ENCODE measurements at places on chromosomes 3 and 15.
A peak's percentile ranks its signal among the peaks of the same experiment; 100 is the strongest.

DNA sequence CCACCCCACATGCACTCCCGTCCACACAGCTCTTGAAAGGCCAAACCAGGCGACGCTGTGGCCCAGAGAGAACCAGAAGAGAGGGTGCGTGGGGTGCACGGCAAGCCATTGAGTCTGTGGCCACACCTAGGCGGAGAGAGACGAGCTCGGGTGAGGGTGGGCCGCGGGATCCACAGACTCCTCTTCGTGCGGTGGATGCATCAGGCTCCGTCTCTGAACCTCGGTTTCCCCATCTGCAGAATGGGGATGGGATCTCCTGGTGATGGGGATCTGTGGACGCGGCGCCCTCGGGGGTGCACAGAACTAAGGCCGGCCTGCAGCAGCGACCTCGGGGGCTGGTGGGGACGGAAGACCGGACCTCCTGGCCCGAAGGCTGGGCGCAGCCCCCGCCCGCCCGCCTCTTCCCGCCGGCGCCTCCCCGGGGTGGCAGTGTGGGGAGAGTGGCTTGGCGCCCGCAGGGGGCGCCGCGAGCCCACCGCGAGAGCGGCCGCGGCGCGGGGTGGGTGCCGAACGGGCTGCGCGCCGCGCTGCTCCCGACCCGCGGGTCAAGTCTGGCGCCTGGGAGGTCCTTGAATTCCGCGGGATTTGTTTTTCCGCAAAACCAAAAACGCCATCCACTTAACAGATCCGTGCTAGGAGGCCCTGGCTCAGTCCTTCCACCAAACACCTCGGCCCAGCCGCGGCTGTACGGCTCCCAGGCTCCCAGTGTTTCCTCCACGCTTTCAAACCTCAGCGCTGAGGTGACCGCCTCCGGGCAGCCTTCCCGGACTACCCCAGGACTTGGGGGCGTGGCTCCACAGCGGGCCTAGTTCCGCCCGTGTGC lies 13.2 kb upstream of the ADPGK start:
- DNase-seq: no peak

DNA sequence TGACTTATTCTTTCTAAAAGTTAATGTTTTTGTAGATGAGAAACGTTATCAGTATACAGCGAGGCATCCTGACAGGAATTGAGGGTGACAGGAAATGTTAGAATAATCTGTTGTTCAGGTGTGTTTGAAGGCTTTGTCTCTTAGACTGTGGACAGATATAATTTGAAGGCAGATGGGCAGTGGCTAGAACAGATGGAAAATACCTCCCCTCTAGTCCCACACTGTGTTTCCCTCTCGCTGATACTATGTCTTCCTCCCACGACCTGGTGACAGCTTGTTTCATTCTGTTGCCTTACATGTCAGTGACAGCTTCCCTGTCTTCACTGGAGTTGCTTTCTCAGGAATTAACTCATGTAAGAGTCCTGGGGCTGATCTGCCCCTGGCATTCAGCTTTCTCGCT lies 125.3 kb downstream of the MYRIP start:
- no peak for DNase-seq

GRCh38 chr3:190594171-190594570 lies 80.3 kb downstream of the IL1RAP start:
- DNase-seq: no peak

DNA sequence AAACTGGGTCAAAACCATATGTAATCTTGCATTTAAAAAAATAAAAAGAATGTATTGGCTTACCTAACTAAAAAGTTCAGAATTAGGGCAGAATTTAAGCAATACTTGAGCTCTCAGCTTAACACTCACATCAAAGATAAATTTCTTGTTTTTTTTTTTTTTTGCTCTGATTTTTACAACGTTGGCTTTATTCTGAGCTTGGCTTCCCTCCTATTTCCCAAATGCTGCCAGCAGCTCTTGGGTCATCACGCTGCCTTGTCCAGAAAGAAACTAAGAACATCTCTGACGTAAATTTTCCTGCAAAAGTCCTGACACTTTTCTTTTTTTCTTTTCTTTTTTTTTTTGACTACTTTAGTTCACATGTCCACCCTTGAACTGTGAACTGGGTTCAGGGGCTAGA lies 150.6 kb upstream of the TGFBR2 start:
- DNase-seq: no peak

DNA sequence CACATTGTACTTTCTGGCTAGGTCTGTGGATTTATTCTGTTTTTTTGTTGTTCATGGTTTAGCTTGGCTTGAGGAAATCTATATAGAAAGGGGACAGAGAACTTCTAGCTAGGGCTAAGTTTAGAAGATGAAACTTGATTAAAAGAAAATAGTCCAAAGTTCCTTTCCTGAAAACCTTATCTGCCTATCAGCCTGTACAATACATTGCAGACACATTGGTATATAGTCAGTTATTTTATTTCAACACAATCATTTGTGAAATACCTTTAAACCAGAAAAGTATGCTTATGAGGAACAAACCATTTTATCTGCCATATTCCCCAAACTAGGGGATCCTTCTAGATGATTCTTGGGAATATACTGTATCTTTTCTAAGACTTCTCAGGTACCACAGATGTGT lies 147.3 kb upstream of the CGNL1 start:
- DNase-seq: no peak

DNA sequence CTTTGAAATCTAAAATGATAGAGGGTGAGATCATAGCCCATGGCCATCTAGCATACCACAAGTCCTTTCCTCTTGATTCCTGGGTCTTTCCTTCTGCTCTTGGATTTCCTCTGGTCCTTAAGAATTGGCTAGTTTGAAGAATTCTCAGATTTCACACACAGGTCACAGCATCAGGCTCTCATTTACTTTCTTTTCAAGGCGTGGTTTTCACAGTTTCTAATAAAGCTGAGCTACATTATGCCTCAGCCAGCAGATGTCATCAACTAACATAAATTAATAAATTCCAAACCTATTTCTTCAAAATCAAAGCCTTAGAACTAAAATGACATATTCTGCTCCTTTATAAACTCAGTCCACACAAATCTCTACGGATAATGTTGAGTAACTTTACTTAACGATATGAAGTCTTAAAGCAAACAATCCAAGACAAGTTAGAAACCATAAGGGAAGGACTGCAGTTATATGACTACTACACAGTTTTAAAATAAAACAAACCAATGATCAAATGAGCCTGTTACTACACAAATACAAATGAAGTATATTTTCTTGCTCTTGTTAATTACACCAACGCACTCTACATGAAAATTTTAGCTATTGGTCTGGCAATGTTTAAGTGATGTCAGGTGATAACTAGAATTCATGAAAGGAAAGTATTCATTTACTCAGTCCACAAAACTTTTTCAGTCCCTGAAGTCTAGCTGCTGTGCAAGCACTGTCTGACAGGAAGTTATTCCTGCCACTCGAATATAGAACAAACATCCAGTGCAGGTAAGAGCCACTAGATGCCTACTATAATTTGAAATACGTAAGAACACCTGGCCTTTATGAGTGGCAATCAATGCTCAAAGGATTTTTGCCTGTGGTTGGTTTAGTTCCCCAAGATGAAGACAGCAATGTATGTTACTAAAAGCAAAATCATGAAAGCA lies 9.2 kb downstream of the CCDC14 start:
- peak; percentile 49 for DNase-seq

- DNase-seq: no peak
These were observed 713.5 kb upstream of the LMCD1 start for GRCh38 chr3:7787871-7788828.

DNA sequence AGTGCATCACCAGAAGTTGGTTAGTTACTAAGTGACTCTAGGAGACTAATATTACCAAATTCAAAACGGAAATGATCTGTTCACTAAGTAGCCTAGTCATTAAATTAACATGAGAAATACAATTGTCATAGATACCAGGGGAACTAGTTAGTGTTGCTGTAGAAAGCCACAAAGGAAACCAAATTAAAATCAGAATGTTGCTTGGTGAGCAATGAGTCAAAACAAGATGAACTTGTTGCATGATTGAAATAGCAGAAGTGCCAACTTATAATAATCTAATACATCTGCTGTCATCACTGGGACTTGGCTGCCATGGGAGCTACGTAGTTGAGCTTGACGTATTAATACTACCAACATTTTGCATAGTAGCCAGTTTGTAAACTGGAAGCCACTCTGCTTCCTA lies 458.1 kb downstream of the DIPK2A start:
- no peak for DNase-seq

DNA sequence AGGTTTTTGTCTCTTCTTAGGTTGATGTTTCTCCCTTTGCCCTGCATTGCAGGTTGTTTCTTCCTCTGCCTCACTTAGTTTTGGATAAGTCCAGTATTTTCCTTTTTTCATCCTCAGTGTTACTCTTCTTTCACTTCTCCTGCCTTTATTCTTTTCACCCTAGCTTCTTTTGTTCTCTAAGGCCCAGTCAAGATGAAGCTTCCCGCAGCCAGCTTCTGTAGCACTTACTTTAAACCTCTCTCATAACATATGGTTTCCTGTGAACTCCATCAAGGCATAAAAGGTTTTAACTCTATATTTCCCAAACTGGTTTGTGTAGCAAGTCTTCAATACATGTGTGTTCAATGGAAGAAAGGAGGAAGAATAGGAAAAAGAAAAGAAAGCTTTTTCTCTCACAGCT lies 54.1 kb downstream of the TP63 start:
- DNase-seq: no peak

DNA sequence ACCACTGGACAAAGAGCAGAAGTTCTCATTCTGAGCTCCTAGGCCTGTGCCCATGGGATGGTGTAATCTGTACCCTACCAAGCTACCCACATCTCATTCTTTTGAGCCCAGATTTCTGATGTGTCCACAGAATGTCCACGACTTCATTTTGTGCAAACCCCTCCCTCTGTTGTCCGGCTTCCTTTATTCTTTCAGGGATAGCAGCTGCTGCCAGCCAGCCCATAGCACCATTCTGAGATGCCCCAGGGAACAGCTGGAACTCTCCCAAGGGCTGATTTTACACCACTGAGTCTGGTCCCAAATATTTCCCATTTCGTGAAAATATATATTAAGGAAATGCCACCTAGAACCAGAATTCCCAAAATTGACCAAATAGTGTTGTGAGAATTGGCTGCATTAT lies 236.6 kb downstream of the SATB1 start:
- no peak for DNase-seq

- DNase-seq: no peak
These were observed 89.6 kb downstream of the FILIP1L start for GRCh38 chr3:100024520-100025303.

DNA sequence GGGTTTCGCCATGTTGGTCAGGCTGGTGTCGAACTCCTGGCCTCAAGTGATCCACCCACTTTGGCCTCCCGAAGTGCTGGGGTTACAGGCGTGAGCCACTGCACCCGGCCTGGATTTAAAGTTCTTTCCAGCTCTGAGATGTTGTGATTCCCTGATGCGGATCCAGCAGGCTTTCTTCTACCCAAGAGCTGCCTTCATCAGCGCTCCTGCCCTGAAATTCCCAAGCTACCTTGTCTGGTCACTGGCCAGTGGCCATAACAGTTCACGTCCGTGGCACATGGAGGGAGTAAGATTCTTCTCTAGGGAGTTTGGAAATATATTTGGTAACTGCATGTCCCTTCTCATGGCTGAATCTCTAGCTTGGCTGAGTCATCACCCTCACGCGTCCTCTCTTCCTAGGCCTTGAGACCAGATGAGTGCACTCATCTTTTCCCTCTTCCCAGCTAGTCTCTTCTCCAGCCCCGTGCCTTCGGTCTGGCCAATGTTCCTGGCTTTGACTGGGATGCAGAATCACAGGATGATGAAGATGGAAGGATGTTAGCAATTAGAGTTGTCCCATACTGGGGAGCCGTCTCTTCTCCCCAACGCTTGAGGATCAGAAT lies 29.8 kb upstream of the APOD start:
- no peak for DNase-seq

GRCh38 chr3:126872701-126873342 lies 110.1 kb upstream of the PLXNA1 start:
- no peak for DNase-seq

DNA sequence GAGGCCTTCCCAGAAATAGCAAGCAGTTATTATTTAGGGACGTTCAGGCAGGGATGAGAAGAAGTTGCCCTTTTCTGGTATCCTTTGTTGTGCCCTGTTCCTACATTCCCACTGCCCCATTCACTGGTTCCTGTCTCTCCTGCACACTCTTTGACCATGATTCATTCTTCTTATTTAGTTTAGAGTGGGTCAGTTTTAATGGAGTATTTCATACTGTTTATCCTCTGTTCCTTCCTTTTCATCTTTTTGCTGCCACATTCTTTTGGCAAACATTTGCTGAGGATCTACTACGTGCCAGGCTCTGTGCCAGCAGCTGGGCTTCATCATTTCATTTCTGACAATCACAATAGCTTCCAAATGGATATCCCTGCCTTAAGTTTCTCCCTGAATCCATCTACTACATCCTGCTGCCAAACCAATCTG lies 11.8 kb upstream of the EID1 start:
- DNase-seq: no peak

DNA sequence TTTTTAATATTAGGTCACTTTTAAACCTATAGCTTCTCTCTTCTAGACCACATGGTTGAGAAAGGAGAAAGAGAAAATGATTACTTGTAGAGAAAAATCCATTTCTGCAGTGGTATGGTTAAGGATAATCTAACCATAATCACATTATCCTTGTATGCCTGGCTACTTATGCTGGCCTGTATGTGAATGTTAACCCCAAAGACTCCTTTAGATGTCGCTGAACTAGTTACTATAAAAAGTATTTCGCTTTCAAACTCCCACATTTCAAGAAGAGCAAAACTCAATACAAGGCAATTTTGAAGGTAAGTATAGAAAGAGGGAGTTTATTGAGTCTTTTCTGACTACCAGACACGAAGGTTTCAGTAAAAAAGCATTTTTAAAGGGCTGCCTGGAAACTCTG lies 2.2 kb downstream of the KCTD6 start:
- no peak for DNase-seq

DNA sequence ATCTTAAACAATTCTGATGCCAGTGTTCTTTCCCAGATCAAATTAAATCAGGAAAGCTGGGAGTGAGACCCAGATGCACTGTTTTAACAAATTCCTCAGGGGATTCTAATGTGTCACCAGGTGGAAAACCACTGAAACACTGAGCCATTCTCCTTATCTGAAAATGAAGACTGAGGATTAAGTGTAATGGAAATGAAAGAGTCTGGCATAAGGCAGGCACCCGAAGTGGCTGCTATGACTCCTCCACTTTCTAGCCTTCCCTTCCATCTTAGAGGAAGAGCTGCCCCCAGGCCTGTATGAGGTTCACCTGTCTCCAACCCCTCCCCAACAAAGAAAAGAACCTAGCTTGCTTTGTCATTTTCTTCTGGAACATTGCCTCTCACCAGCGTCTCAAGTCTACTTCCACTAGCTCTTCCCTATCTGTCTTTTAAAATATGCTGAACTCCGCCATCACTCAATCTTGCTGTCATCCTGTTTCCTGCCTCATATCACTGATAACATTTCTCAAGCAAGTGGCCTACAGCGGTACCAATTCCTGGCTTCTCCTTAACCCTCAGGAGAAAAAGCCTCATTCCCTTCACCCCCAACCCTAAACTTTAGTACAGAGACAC lies 13.7 kb upstream of the ABHD2 start:
- no peak for DNase-seq

- DNase-seq: no peak
These were observed 7.3 kb upstream of the ITIH3 start for GRCh38 chr3:52787246-52787645.

GRCh38 chr15:64813075-64813474 lies 12.4 kb downstream of the PIF1 start:
- no peak for DNase-seq

- DNase-seq: peak; percentile 30
These were observed 110.2 kb downstream of the NR1I2 start for GRCh38 chr3:119891944-119892721.

GRCh38 chr3:15513116-15513515 lies 8.4 kb downstream of the COLQ start:
- no peak for DNase-seq
